Esophagus (tissue), 2 donors: ENCODE measurements at places on chromosomes 7 and 10. TPM values are rescaled to one million over a fixed set of nuclear protein-coding genes. Genes with fewer than 3 reads are reported as not detected.

Gene SCART1
- polyA plus RNA-seq = 0.31 TPM

Gene EGR2
- 0.49 TPM for polyA plus RNA-seq

Gene ZNF804B
- not detected for polyA plus RNA-seq

Gene UCMA
- not detected for polyA plus RNA-seq

Gene ECD
- 6.7 TPM for polyA plus RNA-seq

Gene IL6
- polyA plus RNA-seq = 0.44 TPM

Gene PALS2
- polyA plus RNA-seq = 1.7 TPM

Gene PON1
- not detected for polyA plus RNA-seq
